Activated CD8-positive, alpha-beta memory T cell treated with anti-CD3 and anti-CD28 coated beads for 4 hours (primary cell): ENCODE measurements at places on chromosomes 16 and 17.

GRCh38 chr17:63151941-63152523 is 186.0 kb downstream of the TANC2 start:
- DNase-seq: no peak

- DNase-seq: no peak
Measured at GRCh38 chr17:68577497-68577821, 23.7 kb downstream of the FAM20A start.

GRCh38 chr16:89844739-89845339 is 16.6 kb downstream of the SPIRE2 start:
- no peak for DNase-seq

DNA sequence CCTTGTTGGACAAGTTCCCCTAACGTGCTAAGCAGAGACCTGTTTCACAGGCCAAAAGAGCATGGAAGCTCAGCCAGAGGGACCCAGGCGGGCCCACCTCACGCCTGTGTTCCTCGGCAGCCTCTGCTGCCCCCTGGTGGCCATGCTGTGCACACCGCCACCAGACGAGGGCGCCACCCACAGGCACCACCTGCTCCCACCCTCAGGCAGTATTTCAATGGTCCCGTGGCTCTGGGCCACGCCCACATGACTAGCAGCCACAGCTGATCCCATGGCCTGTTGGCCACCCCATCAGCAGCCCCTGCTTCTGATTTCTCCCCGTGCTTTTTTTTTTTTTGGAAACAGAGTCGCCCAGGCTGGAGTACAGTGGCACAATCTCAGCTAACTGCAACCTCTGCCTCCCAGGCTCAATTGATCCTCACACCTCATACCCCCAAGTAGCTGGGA is 18.9 kb downstream of the MPG start:
- peak; percentile 76 for DNase-seq
